ENCODE measurements at places on chromosomes 5 and 9.

DNA sequence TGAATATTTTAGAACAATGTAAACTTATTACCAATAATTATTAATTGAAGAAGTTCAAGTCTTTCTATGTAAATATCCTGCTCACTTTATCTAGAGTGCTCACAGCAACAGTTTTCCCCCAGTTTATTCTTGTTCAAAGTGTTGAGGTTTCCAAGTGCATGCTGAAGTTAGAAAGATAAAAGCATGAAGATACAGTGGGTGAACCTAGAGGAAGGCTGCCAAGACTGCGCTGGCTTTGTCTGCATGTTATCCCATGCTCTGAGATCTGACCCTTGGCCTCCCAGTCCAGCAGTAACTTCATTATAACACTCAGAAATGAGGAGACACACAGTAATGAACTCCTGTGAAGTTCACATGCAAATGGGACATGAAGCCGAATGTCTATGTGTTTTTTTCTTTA is 76.0 kb upstream of the PIP5K1B start:
- DNase-seq, result peak; percentile 40

DNA sequence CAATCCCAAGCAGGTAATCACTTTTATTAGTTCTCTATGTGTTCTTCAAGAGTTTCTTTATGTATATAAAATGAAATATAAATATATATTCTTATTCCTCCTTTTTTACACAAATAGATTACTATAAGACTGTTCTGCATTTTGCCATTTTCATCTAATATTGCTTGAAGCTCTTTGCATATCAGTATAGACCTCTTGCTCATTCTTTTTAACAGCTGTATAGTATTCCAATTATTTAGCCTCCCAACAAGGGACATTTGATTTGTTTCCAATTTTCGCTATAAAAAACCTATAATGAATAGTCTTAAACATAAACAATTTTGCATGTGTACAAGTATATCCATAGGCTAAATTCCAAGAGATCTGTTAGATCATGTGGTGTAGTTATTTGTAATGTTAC is 25.2 kb downstream of the CETN3 start:
- no peak for DNase-seq

DNA sequence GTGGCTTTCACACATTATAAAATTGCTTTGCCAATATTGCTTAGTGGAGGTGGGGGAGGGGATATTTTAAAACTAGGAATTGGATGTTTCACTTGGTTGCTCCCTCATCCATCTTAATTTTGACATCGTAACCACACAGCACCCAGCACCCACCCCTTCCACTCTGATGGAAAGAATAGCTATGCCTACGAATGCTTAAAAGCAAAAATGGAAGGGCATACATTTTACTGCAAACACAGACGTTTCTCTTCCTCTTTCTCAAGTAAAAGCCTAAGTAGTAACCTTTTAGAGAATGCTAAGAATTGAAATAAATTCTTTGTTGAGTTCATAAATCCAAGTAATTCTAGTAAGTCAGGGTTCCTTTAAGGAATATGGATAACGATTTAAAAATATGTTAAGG is 69.9 kb downstream of the JAKMIP2 start:
- no peak for DNase-seq

GRCh38 chr5:106854922-106855321 is 815.8 kb downstream of the EFNA5 start:
- DNase-seq, result no peak

DNA sequence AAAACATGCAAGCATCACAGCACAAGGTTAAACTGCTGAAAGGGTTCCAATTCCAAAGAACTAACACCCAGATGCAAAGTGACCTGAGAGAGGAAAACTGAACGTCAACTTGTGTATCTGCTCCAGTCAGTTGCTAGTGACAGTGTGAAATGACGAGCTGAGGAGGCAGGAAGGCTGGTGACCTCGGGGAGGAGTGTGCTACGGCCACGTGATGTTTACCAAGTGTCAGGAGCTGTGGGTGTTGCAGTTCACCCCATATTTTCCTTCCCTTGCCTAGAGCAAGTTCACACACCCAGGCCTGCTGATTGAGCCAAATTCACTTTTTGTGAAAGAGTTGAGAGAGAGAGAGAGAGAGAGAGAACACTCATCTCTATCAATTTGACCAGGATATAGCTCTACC is 231.6 kb upstream of the ANKH start:
- DNase-seq, result no peak

DNA sequence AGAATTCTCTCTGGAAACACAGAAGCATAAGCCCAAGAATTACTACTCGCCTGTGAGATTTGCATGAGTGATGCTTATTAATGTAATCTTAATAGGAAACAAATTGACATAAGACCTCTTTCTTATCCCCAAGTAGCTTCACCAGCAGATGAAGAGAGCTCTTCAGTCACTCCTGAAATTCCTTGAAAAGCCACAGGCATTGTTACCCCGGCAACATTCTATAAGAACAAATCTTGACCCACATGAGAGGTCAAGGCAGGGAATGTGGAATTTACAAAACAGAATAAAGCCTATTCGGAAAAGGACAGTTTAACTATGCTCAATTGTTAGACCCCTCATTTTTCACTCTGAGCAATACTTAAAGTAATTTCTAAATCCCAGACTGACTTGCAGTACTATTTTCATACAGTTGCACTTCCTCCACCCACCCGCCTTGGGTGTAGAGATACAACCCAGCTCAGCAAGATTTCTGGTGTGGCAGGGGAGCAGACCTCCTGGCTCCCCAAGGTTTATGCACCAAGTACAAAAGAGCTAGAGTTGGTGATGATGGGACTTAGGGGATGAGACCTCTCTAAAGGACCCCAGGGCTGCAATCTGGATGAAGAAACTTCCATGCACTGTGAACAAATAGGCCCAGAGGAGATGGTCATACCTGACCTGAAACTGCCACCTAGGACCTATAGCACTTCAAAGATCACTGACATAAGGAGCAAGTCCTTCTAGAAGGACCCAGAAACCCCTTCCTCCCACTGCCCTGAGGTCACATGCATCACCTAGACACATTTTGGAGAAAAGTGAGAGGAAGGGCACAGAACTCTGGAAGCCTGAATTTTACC is 242.1 kb downstream of the ZNF608 start:
- DNase-seq, result no peak

DNA sequence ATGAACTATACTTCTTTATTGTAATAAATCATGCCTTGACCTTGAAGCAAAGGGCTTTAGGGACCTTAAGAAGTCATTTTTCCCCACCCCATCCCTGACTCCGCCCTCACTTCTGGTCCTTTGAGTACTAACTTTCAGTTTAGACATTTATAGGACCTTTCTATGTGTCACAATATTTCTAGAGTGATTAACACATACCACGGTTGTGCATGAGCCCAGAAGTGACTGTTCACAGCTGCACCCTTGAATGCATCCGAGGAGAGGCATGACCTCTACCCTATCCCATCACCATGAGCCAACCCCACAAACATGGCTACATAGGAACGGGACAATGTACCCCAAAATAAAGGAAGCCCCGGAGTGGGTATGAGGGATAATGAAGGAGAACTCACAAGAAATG is 160.3 kb downstream of the HSD17B3 start:
- no peak for DNase-seq

DNA sequence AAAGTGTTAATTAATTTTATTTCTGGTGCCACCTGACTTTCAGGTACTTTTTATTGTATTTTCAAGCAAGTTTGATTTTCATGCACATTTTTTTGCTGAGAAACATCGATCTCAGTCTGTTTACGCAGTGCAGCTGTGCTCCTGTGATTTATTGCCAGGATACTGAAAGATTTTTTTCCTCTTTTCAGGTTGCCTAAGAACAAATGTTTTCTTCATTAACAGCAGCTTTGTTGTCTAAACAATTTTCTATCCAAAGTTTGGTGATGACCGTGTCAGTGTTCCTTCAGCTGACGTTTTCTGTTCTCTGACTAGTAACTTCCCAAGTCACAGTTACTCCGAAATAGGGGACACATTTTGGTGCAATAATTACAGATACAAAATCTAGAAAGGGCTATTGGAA is 78.1 kb downstream of the VCAN start:
- DNase-seq, result no peak

GRCh38 chr9:91720751-91721705 is 229.0 kb downstream of the ROR2 start:
- DNase-seq, result no peak

DNA sequence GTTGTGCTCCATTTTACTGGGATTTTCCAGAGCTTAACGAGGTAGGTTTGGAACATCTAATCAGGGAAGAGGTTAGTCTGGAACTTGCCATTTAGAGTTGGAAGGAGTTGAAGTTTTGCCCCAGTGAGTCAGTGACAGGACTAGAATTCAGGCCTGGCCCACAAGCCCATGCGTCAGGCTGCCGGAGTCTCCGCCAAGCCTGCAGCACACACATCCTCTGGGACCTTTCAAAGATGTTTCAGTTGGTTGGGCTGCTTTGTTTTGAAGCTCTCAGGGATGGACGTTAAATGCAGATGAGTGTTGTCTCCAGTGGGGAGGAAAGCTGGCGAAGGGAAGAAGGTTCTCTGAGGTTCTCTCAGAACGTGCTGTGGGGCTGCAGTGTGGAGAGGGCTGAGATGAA is 147.0 kb downstream of the PSAT1 start:
- DNase-seq, result no peak

GRCh38 chr9:84831377-84831776 is 161.8 kb downstream of the NTRK2 start:
- no peak for DNase-seq

GRCh38 chr9:20015427-20015931 is 226.6 kb upstream of the SLC24A2 start:
- DNase-seq, result no peak

DNA sequence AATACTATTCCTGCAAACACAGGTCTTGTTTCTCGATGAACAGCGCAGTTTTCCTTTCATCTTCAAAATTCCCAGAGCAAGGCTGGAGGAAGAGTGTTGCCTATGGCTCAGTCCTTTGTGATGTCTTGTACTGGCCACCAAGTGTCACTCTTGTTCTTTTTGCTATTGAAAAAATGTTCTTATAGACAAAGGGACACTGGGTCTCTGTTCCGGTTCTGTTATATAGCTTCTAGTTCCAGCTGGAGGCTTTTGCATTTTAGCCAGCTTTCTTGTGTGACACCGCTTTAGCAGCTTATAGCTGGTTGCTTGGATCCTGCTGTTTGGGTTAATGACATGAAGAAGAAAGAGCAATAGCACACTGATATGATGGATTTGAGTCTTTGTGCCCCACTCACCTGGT is 343.7 kb upstream of the KCNN2 start:
- no peak for DNase-seq

Data from left ventricle myocardium inferior (tissue), 1 donor.